Suprapubic skin (tissue), 4 donors: ENCODE measurements at places on chromosomes 4 and X. TPM values are rescaled to one million over a fixed set of nuclear protein-coding genes. Genes with fewer than 3 reads are reported as not detected.

- no peak for DNase-seq
These were observed 31.1 kb downstream of the RAB40AL start for GRCh38 chrX:102968216-102968615.

- peak; percentile 59 for DNase-seq
These were observed 775 bp downstream of the SHROOM4 start for GRCh38 chrX:50812995-50813842.

GRCh38 chr4:145665773-145666172 is 14.2 kb upstream of the C4orf51 start:
- no peak for DNase-seq

- DNase-seq: no peak
These were observed 406.7 kb upstream of the SPANXN1 start for GRCh38 chrX:144840616-144841015.

GRCh38 chrX:110699109-110699508 is 96.5 kb downstream of the CHRDL1 start:
- DNase-seq: no peak

DNA sequence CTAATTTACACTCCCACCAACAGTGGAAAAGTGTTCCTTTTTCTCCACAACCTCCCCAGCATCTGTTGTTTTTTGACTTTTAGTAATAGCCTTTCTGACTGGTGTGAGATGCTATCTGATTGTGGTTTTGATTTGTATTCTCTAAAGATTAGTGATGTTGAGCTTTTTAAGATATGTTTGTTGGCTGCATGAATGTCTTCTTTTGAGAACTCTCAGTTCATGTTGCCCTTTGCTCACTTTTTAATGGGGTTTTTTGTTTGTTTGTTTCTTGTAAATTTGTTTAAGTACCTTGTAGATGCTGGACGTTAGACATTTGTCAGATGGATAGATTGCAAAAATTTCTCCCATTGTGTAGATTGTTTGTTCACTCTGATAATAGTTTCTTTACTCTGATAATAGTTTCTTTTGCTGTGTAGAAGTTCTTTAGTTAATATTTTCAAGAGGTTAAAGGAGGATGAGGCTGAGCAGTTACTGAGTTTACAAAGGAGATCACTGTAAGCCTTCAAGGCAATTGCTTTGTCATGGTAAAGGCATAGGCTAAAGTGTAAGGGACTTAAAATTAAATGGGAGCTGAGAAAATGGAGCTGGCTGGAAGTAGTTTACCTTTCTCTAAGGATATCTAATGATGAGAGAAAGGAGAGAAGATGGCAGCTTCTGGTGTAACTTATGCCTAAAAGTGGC is 323.4 kb downstream of the PCDH7 start:
- no peak for DNase-seq

DNA sequence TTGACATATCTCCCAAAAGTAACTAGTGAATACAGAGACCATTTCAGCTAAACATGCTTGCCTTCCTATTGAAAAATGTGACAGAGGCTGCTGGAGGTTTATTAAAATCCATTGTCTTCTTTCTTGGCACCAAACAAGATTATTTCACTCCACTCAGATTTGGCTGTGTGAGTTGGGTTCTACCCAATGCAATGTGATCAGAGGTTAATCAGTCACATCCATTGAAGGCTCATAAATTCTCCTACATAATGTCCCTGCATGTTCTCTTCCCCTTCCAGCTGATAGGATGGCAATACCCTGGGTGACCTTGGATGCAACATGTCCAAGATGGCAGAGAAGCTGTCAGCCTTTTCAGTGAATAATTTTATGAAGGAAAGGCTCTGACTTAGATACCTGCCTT is 54.5 kb downstream of the TKTL2 start:
- DNase-seq: no peak

GRCh38 chrX:47321823-47322371 is 48.5 kb upstream of the ZNF157 start:
- no peak for DNase-seq

DNA sequence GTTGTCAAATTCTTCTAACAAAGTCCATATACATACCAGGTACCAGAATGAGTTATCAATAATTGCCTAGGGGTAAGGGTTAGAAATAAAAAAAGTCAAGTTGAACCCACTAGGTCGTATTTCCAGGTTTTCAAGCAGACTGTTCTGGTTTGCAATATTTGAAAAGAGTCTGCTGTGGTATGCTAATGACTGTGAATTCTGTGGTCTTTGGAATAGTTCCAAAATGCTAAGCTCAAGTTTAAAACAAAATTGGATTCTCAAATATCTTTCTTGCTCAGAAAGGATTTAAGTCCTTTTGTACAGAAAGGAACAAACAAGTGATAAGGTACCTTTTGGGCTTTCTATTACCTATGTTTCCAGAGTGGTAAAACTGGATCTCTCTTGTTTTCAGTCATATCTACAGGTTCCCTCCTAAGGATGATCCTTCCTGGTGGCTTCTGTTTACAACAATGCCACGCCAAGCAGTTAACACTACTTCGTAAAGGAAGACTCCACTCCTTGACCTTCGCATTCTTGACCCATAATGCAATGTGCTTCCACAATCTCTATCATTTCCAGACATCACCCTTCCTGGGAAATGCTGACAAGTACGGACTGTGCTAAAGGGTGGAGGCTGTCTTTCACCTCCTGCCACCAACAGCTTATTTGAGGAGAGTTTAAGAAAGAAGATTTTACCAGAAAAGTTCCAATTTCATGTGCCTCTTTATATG is 531.7 kb upstream of the FTHL17 start:
- no peak for DNase-seq

DNA sequence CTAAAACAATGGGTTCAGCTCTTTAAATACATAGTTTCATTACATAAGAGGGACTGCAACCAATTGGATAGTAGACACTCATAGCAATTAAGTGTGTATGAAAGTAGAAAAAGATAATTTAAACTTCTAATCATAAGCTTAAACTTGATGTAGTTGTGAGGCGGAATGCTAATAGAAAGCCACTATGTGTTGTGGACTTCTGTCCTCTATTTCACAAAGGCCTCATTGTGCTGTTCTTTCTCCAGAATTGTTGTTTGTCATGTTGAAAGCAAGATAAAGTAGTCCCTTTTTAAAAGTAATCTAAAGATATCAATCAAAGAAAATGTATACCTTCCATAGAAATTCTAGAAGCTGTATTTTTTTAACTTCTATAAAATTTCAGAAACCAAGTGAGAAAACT is 329.4 kb downstream of the KLHL4 start:
- DNase-seq: no peak

GRCh38 chr4:55770662-55771061 is 48.9 kb upstream of the EXOC1L start:
- no peak for DNase-seq

- no peak for DNase-seq
These were observed 6.7 kb downstream of the CC2D2A start for GRCh38 chr4:15476396-15476795.

DNA sequence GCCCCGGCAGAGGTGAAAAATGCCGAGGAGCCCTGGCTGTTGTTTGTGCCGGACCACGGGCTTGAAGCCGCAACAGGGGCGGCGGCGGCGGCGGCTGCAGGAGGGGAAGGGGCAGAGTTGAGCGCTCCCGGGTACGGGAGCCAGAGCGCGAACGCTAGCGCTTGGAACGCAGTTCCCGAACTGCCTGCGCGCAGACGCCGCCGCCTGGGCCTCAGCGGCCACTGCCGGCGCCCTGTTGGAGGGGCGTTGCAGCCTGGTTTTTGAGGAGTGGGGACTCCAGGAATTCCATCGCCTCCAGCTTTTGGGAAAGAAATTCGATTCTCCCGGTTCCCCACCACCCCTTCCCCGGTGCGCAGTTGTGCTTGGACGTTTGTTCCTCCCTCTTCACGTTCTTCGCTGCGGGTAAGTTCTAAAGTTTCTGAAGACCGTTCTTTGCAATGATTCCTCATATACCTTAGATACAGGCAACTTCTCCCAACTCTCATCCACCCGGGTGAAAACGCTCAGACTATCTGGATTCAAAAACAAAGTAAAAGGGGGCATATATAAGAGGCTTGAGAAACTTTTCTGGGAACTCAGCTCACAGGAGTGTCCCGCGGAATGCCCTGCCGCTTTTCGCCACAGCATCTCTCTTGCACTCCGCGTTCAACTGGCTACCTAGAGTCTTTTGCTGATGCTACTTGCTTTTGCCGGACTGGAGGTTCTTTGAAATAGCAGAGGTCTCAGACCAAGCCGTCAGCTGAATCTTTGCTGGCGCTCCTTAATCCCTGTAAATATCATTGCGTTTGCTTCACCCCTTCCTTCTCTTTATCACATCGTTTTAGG is 1.0 kb downstream of the FAT4 start:
- DNase-seq: no peak

DNA sequence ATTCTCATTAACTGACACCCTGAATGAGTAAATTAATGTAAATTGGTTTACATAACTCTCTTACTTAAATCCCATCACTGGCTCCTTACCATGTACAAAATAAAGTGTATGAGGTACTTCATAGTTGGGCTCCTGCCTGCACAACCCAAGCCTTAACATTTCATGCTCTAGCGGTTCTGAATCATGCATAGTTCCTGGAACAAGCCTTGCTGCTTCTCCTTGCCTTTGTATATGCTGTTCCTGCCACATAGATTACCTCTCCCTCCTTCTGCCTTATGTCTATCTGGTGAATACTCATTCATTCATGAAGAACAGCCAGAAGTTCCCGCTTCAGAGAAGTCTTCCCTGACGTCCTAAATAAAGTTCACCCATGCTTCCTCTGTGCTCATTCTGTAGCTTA is 594.7 kb downstream of the SMARCA1 start:
- DNase-seq: no peak

GRCh38 chrX:141924293-141924692 is 20.6 kb downstream of the MAGEC1 start:
- DNase-seq: no peak

DNA sequence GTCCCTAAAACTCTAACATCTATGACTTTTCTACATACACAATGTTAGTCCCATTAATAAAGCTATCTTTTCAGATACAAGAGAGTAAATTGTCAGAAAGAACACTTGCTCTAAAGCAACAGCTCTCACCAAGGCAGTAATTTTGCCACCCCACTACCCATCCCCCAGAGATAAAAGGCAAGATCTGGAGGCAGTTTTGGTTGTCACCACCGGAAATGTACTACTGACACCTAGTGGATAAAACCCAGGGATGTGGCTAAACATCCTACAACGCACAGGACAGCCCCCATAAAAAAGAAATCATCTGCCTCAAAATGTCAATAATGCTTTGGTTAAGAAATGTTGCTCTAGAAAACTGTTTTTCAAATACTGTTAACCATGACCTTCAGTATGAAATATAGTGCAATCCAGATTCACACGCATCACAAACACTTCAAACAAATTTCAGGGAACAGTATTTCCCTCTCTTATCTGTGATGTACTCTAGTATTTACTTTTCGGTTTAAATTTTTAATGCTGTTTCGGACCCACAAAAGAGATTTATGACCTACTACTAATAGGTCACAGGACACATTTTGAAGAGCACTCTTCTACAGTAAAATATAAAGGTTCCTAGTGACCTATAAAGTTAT is 5.1 kb downstream of the FBXL5 start:
- no peak for DNase-seq

DNA sequence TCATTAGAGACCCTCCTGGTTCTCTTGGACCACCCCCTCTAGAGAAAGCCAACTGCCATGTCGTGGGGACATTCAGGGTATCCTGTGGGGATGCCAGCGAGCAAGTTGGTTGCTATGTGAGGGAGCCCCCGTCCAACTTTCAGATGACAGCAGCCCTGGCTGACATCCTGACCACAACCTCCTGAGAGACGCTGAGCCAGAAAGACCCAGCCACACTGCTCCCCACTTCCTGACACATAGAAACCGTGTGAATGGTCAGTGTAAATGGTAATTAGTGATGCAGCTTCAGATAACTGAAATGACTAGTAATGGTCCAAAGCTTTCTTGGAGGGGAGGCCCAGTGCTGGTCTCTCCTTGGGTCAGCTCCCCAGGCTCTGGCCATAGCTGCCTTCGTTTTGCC is 10.8 kb downstream of the CLCN4 start:
- DNase-seq: no peak

DNA sequence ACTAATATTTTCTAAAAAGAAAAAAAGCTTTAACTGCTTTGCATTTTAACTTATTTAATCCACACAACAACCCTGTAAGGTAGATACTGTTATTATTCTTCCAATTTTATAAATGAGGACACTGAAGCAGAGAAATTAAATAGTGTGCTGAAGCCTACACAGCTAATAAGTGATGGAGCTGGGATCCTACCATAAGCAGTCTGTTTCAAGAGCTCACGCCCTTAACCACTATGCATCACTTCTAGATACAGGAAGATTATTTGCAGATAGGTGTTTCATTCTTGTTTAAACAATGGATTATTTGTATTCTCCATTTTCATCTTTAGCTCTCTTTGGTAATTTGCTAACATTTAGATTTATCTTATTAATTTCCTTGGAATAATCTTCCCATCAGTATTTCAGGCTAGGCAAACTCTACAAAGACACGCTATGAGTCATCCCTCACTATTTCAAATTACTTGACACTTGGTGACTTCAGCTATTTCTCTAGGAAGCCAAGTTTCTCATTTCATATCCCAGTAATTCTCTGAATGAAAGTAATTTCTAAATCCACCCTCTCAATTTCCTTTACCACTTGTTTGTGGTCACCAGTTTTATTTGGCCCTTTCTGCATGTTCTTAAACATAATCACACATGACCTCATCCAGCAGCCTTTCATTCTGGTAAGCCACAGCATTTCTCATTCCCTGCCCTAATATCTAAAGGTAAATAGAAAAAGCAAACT is 67.3 kb downstream of the ASB9 start:
- no peak for DNase-seq

DNA sequence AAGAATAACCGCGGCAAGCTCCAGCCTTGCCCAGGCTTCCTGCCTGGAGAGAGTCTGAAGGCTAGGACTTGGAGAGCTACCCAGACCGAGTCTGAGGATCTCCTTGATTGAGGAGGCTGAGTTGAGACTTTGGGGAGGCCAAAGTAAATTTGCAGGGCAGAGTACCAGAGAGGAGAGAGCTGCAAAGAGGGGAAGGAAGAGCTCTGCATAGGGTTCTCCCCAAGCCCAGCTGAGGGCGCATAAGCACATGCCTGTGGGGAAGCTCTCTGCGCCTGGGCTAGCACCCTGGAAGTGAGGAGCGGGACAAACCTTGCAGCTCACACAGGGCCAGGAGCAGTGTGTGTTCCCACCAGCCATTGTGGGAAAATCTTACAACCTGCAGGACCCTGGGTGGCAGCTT is 56.1 kb downstream of the FAM193A start:
- DNase-seq: no peak

The FAAH2 gene
- total RNA-seq: 15.8 TPM

The NDNF gene
- total RNA-seq: 5.4 TPM

The HTRA3 gene
- total RNA-seq: 12.0 TPM

The ATP1B4 gene
- not detected for total RNA-seq
